ENCODE measurements at places on chromosomes 5 and 9.

GRCh38 chr5:141665995-141666940 is 15.1 kb upstream of the FCHSD1 start:
- DNase-seq, result no peak

DNA sequence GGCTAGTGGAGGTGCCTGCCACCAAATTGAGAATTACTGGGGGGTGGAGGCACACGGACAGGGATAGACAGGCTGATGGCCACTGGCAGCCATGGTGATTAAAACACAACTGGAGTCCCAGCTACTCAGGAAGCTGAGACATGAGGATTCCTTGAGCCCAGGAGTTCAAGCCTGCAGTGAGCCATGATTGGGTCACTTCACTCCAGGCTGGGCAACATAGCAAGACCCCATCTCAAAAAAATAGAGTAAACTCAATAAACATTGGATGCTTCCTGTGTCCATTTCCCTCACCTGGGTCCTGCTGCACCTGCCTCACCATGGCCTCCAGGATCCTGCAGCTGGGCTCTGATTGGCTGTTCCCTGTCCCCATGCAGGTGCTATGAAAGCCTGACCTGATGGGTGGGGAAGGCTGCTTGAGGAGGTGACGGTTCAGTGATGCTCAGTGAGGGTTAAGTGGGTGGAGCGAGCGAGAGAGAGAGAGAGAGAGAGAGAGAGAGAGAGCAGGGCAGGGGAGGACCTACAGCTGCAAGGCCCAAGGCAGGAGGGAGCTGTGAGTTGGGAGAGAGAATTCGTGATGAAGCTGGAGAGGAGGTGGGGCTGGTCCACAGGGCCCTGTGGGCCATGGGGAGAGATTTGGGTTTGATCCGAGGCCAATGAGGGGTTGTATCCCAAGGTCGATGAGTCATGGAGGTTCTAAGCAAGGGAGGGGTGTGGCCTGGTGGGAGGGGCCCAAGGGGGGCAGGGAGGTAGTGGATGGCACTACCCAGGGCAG is 36.7 kb upstream of the FUBP3 start:
- DNase-seq, result no peak

- DNase-seq, result no peak
These were observed 71.2 kb upstream of the NR4A3 start for GRCh38 chr9:99750526-99750925.

DNA sequence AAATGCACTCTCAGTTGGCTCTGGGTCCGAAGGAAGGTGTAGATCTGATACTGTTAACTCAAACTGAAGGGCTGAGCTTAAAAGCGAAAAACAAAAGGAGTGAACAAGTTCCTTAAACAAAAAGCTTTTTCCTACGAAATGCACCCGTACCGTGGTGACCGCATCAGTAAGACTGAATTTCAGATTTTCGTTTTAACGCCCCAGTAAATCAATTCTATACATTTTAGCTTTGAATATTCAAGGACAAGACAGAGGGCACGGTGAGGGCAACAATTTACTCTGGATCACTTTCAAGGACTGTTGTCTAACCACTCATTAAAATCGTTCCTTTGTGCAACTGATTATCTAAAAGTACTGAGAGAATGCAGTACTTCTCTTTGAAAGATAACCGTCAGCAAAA is 1.9 kb downstream of the HOMER1 start:
- no peak for DNase-seq

- DNase-seq, result no peak
These were observed 68.2 kb downstream of the DENND1A start for GRCh38 chr9:123861756-123862120.

GRCh38 chr5:111737716-111738115 is 19.3 kb downstream of the NREP start:
- no peak for DNase-seq

DNA sequence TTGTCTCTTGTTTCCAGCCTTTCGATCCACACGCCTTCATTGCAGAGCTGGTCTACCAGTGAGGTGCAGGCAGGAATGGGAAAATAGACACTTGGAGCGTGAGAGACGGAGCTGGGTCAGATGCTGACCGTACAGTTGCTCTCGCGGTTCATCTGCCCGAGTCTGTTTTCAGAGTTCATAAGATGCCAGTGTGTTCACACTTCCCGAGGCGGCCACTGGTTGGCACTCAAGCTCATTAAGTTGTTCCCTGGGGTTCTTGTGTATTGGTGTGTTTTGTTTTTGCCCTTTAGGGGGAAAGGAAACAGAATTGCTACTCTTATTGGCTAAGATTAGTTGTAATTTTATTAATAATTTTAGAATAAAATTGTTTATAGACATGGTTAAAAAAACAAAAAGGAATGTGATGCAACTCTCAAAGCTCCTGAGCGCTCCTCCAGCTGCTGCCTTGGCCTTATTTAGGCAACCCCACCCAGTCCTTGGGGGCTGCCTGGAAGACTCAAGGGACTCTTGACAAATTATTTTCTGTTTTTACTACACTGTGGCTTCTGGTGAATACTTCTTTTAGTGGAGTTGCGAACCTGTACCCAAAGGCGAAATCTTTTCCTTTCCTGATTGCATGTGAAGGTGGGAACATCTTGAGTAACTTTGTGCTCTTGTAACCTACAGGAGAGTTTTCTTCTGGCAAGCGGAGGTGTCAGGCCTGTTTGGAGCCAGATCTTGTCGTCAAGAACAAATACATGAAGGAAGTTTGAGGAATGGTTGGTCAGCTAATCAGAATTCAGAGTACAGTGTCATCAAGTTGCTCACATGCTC is 146.1 kb downstream of the MAST4 start:
- no peak for DNase-seq

GRCh38 chr5:53874409-53874808 is 314.0 kb downstream of the NDUFS4 start:
- DNase-seq, result no peak
